ENCODE measurements at places on chromosomes 3 and 15.
A peak's percentile ranks its signal among the peaks of the same experiment; 100 is the strongest.

DNA sequence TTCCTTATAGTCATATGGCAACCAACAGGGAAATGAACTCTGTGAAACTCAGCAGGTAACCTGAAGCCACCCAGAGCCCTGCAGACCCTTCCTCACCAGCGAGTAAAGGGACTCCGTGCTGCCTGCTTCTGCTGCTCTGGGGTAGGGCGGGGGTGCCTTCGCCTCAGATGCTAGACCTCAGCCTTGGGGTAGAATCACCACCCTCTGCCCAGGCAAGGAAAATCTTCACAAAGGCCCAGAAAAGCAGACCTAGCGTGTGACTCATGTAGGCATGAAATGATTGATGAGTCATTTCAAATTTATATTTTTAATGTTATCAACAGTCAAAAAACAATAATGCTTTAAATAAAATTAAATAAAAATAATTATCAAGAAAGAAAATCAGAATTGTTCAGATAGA lies 6.6 kb downstream of the STIMATE start:
- H3K36me3 ChIP-seq: no peaks in the 10 kb centered on the region
- H3K4me1 ChIP-seq: no peaks in the 10 kb centered on the region
- no peak for DNase-seq
- H3K27ac ChIP-seq: no peak overlapping the region
- no peak overlapping the region for H3K4me3 ChIP-seq
- no peaks in the 10 kb centered on the region for H3K27me3 ChIP-seq

GRCh38 chr3:157752956-157753786 lies 250.0 kb upstream of the VEPH1 start:
- no peaks in the 10 kb centered on the region for H3K27me3 ChIP-seq
- H3K4me1 ChIP-seq: 0 out of 2 replicates have a peak, but pooled peaks cover 6% of the 10 kb centered on the region
- no peak for DNase-seq

- H3K4me3 ChIP-seq: no peak overlapping the region
- H3K4me1 ChIP-seq: no peaks in the 10 kb centered on the region
- no peak for DNase-seq
- H3K27ac ChIP-seq: no peak overlapping the region
- H3K36me3 ChIP-seq: no peaks in the 10 kb centered on the region
These were observed 63.7 kb upstream of the SIAH2 start for GRCh38 chr3:150826466-150827282.

DNA sequence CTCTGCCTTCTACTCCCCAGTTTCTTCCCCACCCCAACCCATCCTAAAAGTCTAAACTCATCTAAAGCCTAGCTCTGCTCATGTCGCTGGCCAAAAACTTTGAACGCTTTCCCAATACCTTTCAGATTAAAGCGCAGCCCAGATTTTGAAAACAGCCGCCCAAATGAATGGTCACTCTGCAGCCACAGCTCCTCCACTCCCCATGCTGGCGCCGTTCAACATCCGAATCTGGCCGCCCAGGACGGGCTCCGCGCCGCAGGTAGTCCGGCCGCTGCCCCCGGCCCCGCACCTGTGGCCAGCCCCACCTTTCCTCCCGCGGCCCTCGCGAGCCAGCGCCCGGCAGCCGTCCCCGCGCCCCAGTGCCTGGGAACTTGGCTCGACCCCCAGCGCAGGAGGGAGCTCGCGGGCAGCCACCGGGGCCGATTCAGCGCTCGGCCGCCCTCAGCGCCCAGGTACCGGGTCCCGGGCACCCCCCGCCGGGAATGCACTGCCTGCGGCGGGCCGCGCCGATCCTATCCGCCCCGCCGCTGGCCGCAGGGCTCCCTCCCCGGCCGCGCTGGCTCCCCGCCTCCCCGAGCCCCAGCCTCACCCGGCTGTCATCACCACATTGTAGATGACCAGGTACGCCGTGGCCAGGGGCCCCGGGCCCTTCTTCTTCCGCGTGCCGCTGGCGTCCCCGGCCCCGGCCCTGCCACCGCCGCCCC lies 417 bp downstream of the HACD2 start:
- no peaks in the 10 kb centered on the region for H3K4me1 ChIP-seq
- H3K27me3 ChIP-seq: no peaks in the 10 kb centered on the region
- no peak for DNase-seq
- no peaks in the 10 kb centered on the region for H3K36me3 ChIP-seq

DNA sequence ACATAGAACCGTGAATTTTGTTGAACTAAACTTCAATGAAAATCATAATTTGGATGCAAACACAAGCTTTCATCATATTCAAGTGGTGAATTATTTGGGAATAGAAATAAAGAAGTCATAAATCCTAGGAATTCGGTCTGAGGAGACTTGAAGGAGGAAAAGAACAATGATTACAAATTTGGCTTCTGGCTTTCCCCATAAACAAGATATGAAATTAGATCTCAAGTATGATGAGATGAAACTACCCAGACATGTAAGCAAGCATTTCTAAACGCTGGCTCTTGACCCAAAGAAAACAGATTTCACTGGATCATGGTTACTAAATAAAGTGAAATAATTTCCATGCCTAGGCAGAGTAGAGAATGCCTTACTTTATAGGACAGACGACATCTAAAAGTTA lies 146.9 kb upstream of the LRTM1 start:
- H3K27me3 ChIP-seq: no peaks in the 10 kb centered on the region
- H3K36me3 ChIP-seq: no peaks in the 10 kb centered on the region
- no peak overlapping the region for H3K4me3 ChIP-seq
- no peaks in the 10 kb centered on the region for H3K4me1 ChIP-seq
- H3K27ac ChIP-seq: no peak overlapping the region

GRCh38 chr3:107578523-107578922 lies 55.8 kb downstream of the BBX start:
- no peak overlapping the region for H3K4me3 ChIP-seq
- DNase-seq: no peak
- peak overlapping the region; percentile 25 for H3K27ac ChIP-seq
- no peaks in the 10 kb centered on the region for H3K27me3 ChIP-seq
- H3K36me3 ChIP-seq: no peaks in the 10 kb centered on the region
- peaks cover 10% of the 10 kb centered on the region for H3K4me1 ChIP-seq

GRCh38 chr3:197501496-197501878 lies 54.3 kb downstream of the BDH1 start:
- no peak overlapping the region for H3K4me3 ChIP-seq
- H3K27ac ChIP-seq: no peak overlapping the region
- H3K36me3 ChIP-seq: no peaks in the 10 kb centered on the region
- no peaks in the 10 kb centered on the region for H3K27me3 ChIP-seq

DNA sequence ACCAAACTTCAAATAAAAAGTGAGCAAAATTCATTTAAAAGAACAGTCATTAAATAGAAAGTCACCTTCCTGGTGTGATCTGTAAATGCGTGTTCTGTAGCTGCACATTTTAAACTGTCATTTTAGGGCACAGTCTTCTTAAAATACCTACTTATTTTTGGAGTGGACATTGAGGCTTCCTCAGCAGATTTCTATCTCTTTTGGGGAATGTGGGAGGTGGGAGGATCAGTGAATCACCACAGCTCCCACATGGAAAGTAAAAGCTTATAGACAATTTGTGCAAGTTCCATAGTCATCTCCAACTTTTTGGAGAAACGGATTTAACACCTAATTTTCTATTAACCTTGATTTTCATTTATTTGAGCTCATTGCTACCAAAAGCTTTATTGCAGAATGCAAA lies 21.0 kb upstream of the MOBP start:
- DNase-seq: no peak
- H3K36me3 ChIP-seq: no peaks in the 10 kb centered on the region
- no peaks in the 10 kb centered on the region for H3K4me1 ChIP-seq
- no peaks in the 10 kb centered on the region for H3K27me3 ChIP-seq

GRCh38 chr15:79101866-79102581 lies 11.4 kb upstream of the RASGRF1 start:
- H3K4me3 ChIP-seq: no peak overlapping the region
- no peak overlapping the region for H3K27ac ChIP-seq
- no peaks in the 10 kb centered on the region for H3K4me1 ChIP-seq
- no peaks in the 10 kb centered on the region for H3K36me3 ChIP-seq
- DNase-seq: peak; percentile 11

GRCh38 chr3:149339931-149340309 lies 6.5 kb upstream of the TM4SF18 start:
- H3K36me3 ChIP-seq: no peaks in the 10 kb centered on the region
- H3K4me3 ChIP-seq: no peak overlapping the region
- H3K4me1 ChIP-seq: peaks cover 2% of the 10 kb centered on the region
- H3K27ac ChIP-seq: no peak overlapping the region

DNA sequence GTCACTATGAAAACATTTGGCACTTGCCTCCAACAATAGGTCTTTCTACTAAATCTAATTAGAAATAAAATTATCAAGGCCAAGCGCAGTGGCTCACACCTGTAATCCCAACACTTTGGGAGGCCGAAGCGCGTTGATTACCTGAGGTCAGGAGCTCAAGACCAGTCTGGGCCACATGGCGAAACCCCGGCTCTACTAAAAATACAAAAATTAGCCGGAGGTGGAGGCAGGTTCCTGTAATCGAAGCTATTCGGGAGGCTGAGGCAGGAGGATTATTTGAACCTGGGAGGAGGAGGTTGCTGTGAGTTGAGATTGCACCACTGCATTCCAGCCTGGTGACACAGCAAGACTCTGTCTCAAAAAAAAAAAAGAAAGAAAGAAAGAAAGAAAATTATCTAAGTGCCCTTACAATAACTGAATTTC lies 1.6 kb upstream of the PLD1 start:
- H3K27ac ChIP-seq: no peak overlapping the region
- no peak for DNase-seq
- H3K36me3 ChIP-seq: no peaks in the 10 kb centered on the region
- H3K4me3 ChIP-seq: no peak overlapping the region

DNA sequence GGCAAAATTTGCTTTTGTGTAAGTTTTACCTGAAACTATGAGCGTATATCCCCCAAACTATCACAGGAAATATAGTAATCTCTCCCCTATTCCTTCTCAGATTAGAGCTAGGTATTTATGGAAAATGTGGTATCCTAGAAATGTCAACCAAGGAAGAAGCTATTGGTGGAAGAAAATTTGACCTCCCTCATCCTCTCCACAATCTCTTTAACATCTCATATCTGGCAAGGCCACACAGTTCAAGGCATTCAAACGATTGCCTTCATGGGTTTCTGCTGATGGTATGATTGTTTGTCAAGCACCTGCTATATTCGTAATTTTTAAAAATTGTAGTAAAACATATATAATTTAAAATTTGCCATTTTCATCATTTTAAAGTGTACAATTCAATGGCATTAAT lies 27.5 kb upstream of the DRD3 start:
- no peaks in the 10 kb centered on the region for H3K27me3 ChIP-seq
- no peaks in the 10 kb centered on the region for H3K4me1 ChIP-seq
- DNase-seq: no peak
- no peak overlapping the region for H3K4me3 ChIP-seq
- no peaks in the 10 kb centered on the region for H3K36me3 ChIP-seq
- no peak overlapping the region for H3K27ac ChIP-seq

GRCh38 chr3:139970526-139970925 lies 35.5 kb downstream of the CLSTN2 start:
- no peak overlapping the region for H3K27ac ChIP-seq
- H3K36me3 ChIP-seq: no peaks in the 10 kb centered on the region
- DNase-seq: no peak
- no peaks in the 10 kb centered on the region for H3K27me3 ChIP-seq
- H3K4me3 ChIP-seq: no peak overlapping the region

DNA sequence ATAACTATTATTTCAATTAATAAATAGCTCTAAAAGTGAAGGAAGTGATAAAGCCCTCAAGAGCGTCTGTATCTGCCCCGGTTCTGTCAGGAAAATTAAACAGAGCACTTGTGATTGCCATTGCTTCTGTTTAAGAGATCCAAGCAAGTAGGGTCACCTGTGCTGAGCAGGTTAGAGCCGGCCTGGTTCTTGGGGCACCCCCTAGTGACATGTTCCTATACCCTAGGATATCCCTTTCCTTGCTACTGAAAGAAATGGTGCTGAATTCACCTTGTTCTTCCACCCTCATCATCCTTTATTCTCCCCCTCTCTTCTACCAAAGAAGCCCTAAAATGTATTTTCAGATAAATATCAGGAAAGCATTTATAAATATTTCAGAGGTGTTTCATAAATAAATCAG lies 323.5 kb downstream of the RORA start:
- H3K36me3 ChIP-seq: no peaks in the 10 kb centered on the region
- H3K27me3 ChIP-seq: no peaks in the 10 kb centered on the region
- no peak overlapping the region for H3K27ac ChIP-seq
- H3K4me1 ChIP-seq: peaks cover 6% of the 10 kb centered on the region
- no peak overlapping the region for H3K4me3 ChIP-seq

GRCh38 chr3:135155228-135155627 lies 360.2 kb downstream of the EPHB1 start:
- H3K36me3 ChIP-seq: no peaks in the 10 kb centered on the region
- no peak overlapping the region for H3K4me3 ChIP-seq
- H3K4me1 ChIP-seq: peaks cover 5% of the 10 kb centered on the region
- DNase-seq: no peak

Measured in H1 (cell line).